ENCODE measurements at places on chromosomes 12 and 14. TPM values are rescaled to one million over a fixed set of nuclear protein-coding genes. Genes with fewer than 3 reads are reported as not detected.
A peak's percentile ranks its signal among the peaks of the same experiment; 100 is the strongest.

The LRRC10 gene
- total RNA-seq = not detected

GRCh38 chr14:30620178-30620577, 1.9 kb upstream of the SCFD1 start:
- no peak for DNase-seq

DNA sequence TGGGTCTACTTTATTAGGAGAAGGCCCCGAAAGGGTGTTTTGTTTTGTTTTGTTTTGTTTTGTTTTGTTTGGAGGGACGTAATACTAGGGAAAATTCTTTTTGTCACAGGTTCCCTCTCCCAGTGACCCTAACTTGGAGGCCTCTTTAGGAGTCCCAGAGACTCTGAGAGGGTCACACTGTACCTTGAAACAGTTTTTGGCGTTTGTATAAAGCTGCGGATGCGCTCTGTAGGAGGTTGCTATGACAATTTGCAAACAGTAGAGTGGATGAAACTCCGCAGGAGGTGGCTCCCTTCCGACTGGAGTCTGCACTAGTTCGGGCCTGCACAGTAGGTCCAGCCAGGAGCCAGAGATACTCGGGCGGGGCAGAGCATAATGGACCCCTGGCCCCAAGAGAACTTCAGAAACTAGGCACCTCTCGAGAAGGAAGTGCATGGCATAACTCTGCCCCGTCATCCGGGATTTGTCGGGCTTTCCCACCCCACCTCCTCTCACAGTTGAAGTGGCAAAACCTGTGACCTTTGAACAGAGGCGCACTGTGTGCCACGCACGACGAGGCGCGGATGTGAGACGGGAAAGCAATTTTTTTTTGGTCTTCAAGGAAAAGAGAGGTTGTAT, 1.3 kb upstream of the DYRK2 start:
- peak; percentile 45 for DNase-seq

DNA sequence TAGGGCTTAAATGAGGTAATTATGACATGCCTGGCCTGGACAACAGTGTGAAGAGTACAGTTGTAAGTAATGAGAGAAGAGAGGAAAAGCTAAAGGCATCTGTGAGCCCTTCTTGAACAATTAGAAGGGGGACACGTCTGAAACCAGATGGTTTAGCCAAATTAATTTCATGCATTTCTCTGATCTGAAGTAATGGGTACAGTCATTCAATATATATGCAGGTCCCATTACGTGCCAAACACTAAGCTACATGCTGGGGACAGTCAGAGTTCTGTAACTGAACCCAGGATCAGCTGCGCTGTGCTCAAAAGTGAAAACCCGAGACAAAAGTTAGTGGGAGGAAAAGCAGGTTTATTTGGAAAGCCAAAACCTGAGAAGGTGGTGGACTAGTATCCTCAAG, 207.2 kb upstream of the TMTC1 start:
- no peak for DNase-seq

- no peak for DNase-seq
Measured at GRCh38 chr12:132432721-132433577, 57.0 kb upstream of the FBRSL1 start.

GRCh38 chr12:15794196-15794595, 5.0 kb upstream of the EPS8 start:
- no peak for DNase-seq

The TMTC1 gene
- total RNA-seq = 2.8 TPM

The HOXC10 gene
- not detected for total RNA-seq

The TEX52 gene
- not detected for total RNA-seq

GRCh38 chr12:27899151-27899661, 73.3 kb downstream of the PTHLH start:
- no peak for DNase-seq

- DNase-seq = no peak
Measured at GRCh38 chr12:123681605-123682004, 10.7 kb downstream of the TCTN2 start.

The KLRC3 gene
- 7.8 TPM for total RNA-seq

The IL31 gene
- total RNA-seq = not detected

The GALNT16 gene
- 0.07 TPM for total RNA-seq

DNA sequence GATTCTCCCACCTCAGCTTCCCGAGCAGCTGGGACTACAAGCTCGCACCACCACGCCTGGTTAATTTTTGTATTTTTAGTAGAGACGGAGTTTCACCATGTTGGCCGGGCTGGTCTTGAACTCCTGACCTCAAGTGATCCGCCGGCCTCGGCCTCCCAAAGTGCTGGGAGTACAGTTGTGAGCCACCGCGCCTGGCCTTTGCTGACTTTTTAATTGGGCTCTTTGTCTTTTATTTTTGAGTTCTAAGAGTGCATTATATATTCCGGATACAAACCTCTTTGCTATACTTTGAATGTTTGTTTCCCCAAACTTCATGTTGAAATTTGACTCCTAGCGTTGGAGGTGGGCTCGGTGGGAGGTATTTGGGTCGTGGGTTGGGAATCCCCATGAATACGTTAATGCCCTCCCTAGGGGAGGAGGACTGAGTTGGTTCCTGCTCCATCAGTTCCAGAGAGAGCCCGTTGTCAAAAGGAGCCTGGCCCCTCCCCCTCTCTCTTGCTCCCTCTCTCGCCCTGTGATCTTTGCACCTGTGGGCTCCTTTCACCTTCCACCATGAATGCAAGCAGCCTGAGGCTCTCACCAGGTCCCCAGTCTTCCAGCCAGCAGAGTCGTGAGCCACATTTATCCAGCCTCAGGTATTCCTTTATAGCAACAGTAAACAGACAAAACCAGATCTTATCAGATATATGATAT, 103.2 kb upstream of the EVL start:
- no peak for DNase-seq

- DNase-seq = no peak
Measured at GRCh38 chr12:103884316-103884715, 43.3 kb upstream of the NT5DC3 start.

The GLI1 gene
- 1.3 TPM for total RNA-seq

The CPM gene
- 2.7 TPM for total RNA-seq

GRCh38 chr14:55323910-55324309, 52.7 kb downstream of the FBXO34 start:
- no peak for DNase-seq

The ST8SIA1 gene
- 4.0 TPM for total RNA-seq

The SUSD6 gene
- 73.7 TPM for total RNA-seq

GRCh38 chr12:27593266-27593665, 69.3 kb downstream of the PPFIBP1 start:
- DNase-seq = no peak

DNA sequence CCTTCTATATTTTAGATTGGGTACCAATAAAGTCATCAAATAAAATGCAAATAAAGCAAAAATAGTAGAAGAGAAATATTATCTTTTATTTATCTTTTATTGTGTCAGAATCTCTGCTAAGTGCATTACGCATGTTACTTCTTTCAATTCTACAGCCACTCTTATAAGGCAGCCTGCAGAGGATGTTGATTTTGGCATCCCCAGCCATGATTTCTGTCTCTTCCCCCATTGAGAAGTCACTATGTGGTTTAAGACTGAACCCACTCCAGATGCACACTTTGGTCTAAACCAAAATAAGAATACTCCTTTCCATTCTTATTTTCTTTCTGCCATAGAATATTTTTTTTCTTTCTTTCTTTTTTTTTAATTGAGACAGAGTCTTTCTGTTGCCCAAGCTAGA, 56.0 kb upstream of the ACSS3 start:
- DNase-seq = no peak

The ACVRL1 gene
- not detected for total RNA-seq

The FAM161B gene
- 6.5 TPM for total RNA-seq

DNA sequence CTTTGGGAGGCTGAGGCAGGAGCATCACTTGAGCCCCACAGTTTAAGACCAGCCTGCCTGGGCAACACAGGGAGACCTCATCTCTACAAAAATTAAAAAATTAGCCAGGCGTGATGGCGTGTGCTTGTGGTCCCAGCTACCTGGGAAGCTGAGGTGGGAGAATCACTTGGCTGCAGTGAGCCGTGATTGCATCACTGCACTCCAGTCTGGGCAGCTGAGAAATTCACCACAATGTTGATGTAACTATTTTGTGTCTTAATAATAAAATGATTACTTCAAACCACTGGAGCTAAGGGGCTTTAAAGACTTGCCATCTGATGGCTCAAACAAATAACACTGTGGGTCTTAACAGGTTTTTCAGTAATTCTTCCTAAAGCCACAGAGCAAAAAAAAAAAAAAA, 10.8 kb downstream of the ERH start:
- DNase-seq = no peak

GRCh38 chr12:63995512-63995911, 151.0 kb downstream of the SRGAP1 start:
- no peak for DNase-seq

The ATN1 gene
- 40.4 TPM for total RNA-seq

GRCh38 chr12:112967858-112968257, 10.5 kb upstream of the OAS2 start:
- no peak for DNase-seq

- no peak for DNase-seq
Measured at GRCh38 chr12:52024845-52025230, 18.1 kb downstream of the TAMALIN start.

- no peak for DNase-seq
Measured at GRCh38 chr12:105706321-105706972, 376.0 kb downstream of the C12orf75 start.

- DNase-seq = no peak
Measured at GRCh38 chr14:94317259-94317658, 5.9 kb downstream of the SERPINA6 start.

DNA sequence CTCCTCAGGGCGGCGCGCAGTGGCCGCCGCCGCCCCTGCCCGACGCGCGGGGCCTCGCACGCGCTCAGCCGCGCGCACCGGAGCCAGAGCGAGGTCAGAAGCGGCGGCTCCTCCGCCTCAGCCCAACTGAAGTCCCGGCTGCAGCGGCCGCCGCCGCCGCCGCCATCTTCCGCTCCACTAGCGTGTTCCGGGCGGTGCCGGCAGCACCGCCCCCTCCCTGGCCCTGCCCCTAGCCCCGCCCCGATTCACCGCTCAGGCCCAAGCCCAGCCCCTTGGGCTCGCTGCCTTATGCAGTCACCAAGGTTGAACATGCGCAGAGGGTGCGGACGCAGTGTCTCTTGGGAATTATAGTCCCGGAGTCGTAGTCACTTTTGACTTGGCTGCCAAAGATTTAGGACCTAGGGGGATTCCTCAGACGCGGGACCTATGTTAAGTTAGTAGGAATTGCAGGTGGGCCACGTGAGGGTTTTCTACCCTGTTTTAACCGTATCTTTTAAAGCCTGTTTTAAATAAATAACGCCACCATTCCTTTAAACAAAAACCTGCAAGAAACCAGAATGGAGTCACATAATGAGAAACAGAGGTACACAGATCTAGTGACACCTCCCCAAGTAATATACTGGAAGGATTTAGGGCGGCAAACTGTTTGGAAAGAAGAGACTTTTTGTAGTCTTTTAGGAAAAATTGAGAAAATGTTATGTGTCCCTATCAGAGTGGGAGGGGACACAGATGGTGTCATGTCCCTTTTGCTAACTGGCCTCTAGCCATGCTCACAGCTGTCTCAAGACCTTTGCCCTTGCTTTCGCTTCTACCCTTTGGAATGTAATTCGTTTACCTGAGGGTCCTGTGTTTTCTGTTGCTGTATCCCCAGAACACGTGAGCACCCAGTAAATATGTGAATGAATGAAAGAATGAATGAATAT, at the start of gene PPTC7:
TSS of gene PPTC7 (minus strand) at position 182 of the 923 bp plus-strand sequence. CDS start 287 bp downstream, outside the sequence.
- peak; percentile 97 for DNase-seq

DNA sequence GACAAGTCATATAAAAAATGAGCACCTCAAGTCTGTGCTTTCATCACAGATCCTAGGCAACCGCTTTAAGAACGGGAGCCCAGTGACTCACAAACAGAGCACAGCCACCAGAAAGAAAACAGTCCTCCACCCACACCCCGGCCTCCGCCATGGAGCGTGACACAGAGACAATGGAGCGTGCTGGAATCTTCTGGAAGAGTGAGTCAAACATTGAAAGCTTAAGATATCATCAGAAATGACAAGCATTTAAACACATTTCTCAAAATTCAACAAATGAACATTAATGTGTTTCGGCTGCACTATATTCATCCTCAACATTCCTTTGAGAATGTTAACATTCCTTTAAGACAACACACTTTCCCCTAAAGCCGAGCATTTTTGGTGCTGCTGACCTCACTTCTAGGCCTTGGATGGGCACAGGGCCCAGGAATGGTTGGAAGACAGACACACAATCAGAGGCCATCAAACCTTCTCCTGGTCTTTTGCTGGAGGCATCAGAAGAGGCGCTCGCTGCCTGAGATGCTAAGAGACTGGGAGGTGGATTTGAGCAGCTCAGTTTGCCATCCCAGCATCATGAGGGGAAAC, 23.6 kb upstream of the TMEM132D start:
- no peak for DNase-seq

The KRT6A gene
- not detected for total RNA-seq

DNA sequence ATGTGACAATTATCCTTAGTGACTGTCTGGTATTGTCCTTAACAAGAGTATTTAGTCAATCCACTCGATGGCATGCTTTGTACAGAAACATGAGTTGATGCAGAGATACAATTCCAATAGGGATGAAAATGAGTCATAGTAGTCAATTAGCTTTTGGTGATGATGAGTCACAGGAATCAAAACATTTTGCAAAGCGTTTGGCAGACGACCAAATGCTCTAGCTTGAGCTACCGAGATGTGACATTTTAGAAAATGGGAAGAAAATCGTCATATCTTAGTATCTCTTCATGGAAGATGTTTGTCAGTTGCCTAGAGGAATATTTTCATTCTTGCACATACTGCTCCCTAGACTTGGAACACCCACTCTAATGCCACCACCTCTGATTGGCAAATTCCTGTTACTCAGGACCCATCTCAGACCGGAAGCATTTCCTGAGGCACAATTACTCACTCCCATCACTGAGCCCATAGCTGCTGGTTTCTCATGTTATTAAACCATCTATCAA, 95.0 kb downstream of the LMNTD1 start:
- DNase-seq = no peak

The DNAI7 gene
- 0.49 TPM for total RNA-seq

The IFNG-AS1 gene
- 0.82 TPM for total RNA-seq

- no peak for DNase-seq
Measured at GRCh38 chr12:117907108-117907689, 61.6 kb downstream of the KSR2 start.

DNA sequence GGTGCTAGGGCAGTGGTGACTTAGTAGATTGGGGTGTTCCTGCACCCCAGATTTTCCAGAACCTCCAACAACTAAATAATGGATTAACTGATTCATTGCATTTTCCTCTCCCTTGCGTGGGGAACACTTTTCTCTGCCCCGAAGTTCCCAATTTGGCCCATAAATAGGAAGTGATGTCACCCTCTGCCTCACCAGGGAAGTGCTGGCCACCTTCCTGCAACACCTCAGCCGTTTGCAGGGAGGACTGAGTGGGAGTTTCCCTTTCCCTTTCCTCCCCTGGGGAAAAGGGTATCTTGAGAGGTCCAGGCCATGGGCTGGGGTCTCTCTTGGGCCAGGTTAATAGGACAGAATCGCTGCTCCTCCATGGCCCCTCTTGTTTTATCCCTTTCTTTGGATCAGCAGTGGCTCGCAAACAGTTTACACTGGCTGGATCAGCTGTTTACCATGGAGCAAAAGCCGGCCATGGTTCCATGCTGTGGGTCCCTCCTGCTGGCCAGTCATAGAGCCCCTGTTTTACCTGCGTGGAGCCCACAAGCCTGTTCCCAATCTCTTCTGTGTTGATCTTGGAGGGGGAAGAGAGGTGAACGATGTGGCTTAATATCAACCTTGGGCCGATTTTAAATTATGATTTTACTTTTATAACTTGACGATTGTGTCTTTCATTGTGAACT, 91.6 kb upstream of the VRK1 start:
- no peak for DNase-seq

GRCh38 chr12:92210071-92210470, 64.4 kb upstream of the BTG1 start:
- DNase-seq = no peak
